Fibroblast of skin of back (primary cell): ENCODE measurements at places on chromosomes 3 and 15.
A peak's percentile ranks its signal among the peaks of the same experiment; 100 is the strongest.

GRCh38 chr3:111143-112069 is 85.2 kb upstream of the CHL1 start:
- DNase-seq: no peak

- peak; percentile 63 for DNase-seq
Observed at GRCh38 chr15:80152896-80153876, at the start of gene FAH. TSS of gene FAH (plus strand) at chr15:80152999. CDS start at chr15:80153055, 56 bp downstream.

- DNase-seq: no peak
Observed at GRCh38 chr3:45041666-45042065, 15.6 kb downstream of the CLEC3B start.

DNA sequence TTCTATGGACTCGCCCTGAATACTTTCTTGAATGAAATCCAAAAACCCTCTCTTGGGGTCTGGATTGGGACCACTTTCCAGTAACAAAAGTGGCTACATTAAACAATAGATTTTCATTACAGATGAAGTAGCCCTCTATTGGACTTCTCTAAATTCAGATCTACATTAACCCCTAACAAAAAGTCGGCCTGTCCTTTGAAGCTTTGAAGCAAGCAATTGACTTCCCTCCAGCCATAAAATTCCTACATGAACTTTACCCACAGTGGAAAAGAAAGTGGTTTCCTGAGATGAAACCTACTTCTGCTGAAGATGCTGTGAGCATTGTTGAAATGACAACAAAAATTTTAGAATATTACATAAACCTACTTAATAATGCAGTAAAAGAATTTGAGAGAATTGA is 967.1 kb upstream of the ROBO1 start:
- no peak for DNase-seq

GRCh38 chr15:31455499-31455898 is 128.9 kb downstream of the KLF13 start:
- no peak for DNase-seq

DNA sequence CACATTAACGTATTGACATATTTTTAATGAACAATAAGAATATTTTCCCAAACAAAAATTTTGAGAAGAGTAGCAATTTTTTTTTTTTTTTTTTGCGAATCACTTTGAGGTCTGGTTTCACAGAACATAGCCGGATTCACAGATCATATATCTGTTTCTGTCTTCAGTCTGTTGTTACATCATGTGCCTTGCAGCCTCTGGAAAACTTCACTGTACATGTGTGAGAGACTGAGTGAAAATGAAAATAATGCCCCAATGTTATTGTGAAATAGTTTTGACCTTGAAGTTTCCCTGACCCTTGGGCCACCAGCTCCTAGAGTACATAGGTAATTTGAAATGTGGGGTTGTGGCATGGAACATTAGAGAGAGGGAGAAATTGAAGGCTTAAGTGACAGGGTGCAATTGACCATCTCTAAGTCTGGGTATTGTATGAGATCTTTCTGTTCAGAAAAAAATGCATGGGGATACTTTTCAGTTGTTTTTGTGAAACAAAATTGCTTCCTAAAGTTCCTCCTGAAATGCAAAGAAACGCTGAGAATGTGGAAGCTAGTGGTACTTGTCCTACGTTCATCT is 14.0 kb downstream of the ITPR1 start:
- no peak for DNase-seq

- no peak for DNase-seq
Observed at GRCh38 chr3:65619888-65620287, 418.8 kb downstream of the MAGI1 start.

- DNase-seq: no peak
Observed at GRCh38 chr3:131713416-131714123, 210.8 kb upstream of the MRPL3 start.
